ENCODE measurements at places on chromosomes 16 and 17.

DNA sequence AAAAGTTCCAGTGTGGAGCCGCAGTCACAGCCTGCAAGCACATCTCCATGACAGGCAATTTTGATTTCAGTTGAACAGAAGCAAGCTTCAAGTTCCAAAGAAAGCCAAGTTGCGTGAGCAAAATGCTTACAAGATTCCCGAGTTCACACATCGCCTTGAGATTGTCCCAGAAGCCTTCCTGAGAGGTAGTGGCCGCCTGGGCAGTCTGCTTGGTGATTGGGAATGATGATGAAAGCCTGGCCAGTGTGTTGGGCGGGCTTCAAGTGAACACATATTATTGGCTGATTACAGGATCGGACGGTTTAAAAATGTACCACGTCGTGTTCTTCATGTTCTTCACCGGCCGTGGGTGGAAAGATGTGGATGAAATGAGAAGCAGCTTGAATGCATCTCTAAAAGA is 185.5 kb downstream of the FOXL1 start:
- DNase-seq = no peak

DNA sequence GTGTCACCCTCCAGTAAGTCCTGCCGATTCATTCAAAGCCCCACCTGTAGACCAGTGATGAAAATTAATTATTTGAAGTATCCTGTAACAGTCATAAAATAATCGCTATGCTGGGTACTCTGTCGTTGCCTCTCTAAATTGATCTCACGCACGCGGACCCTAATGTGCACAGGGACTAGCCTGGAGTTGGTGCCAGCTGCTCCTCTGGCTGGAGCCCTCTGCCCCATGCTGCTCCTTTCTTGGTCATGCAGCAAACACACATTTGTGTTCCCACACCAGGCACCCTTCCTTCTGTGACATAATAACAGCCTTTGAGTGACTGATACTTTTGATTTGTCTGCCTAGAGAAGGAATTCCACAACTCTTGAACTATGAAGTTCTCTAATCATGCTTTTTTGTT is 16.0 kb downstream of the RAB11FIP3 start:
- no peak for DNase-seq

GRCh38 chr16:75566758-75567255 is 628 bp downstream of the GABARAPL2 start:
- no peak for DNase-seq

- no peak for DNase-seq
These were observed 8.8 kb downstream of the GPR139 start for GRCh38 chr16:20064931-20065330.

- no peak for DNase-seq
These were observed 17.8 kb downstream of the TELO2 start for GRCh38 chr16:1510941-1511351.

GRCh38 chr17:35433075-35433894 is 985 bp upstream of the SLFN12 start:
- DNase-seq = peak; percentile 45

- DNase-seq = no peak
These were observed 8.2 kb downstream of the PRPSAP1 start for GRCh38 chr17:76345377-76345974.

DNA sequence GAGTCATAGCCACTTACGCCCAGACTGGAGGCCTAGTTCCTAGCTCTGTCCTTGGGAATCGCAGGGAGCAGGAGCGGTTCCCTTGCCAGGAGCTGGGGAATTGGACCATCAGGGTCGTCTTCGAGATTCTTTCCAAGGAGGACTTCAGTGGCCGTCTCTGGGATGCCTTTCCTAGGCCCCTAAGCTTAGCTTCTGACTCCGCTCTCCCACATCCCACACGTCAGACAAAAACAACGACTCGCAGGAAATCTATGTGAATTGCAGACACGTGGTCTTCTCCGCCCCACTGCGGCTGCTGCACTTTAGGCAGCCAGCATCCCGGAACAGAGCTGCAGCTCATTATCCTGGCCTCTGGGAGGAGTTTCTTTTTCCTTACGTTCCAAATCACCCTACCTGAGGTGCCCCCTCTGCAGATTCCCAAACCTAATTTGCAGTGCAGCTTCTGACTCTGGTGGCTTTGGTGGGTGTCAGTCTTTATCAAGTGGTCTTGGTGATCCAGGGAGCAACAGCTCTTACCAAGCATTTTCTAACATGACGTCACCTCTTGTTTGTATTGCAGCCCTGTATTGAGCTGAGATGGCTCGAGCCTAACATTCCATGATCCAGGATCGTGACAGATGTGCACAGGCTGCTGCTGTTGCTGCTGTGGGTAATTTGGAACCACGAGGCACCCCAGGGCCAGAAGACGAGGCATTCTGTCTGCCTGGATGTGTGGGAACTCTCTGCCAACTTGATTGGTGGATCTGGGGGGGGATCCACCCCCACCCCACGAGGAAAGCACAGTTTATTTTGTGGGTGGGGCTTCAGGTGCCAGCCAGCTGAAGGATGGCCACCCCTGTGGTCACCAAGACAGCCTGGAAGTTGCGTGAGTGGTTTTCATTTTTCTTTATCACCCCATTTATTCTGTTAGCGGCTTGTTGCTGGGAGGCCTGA is 1.1 kb downstream of the KATNB1 start:
- no peak for DNase-seq

DNA sequence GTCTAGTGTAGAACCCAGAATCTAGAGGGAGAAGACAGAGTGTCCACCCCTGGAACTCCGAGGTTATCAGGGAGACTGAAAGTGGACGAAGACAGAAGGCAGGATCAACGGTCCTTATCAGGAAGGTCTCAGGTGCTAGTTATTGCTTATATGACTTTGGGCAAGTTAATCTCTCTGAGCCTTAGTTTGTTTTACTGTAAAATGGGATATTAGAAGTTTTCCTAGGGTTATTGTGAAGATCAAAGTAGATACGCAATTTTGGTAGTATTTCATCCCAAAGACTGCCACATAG is 1.2 kb downstream of the RNF167 start:
- DNase-seq = no peak

- DNase-seq = no peak
These were observed at the start of gene HAP1 for GRCh38 chr17:41734139-41734948. TSS of gene HAP1 (minus strand) at chr17:41734643. CDS start at chr17:41734634, 9 bp downstream.

DNA sequence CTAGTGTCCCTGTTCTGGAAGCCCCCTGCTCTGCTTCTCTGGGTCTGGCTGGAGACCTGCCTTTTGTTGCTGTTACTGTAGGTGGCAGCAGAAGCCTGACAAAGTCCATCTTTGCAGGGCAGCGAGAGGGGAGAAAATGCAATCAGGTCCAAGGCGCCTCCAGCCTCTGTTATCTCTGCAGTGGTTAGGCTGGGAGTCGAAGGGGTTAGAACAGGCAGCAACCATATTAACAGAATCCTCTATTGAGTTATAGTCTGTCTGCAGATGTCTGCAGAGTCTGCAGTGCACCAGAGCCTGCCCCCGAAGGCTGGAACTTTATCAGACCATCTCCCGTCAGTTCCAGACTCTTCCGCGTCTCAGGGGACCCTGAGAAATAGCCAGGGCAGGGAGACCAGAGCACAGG is 404.9 kb upstream of the EEF2KMT start:
- no peak for DNase-seq

GRCh38 chr17:28828294-28829040 is 14.1 kb downstream of the FAM222B start:
- DNase-seq = no peak

Data from stimulated activated CD8-positive, alpha-beta memory T cell treated with anti-CD3 and anti-CD28 coated beads, Interleukin-15, amount 100 ng/mL, for 1 hour (primary cell).